ENCODE measurements at places on chromosomes 4 and X.

GRCh38 chr4:1022739-1023066, 11.3 kb downstream of the FGFRL1 start:
- no peak for DNase-seq

- no peak for DNase-seq
Observed at GRCh38 chr4:5822619-5823018, 70.3 kb downstream of the CRMP1 start.

- DNase-seq, result no peak
Observed at GRCh38 chrX:20445109-20445508, 178.4 kb upstream of the RPS6KA3 start.

GRCh38 chr4:101806914-101807313, 16.4 kb downstream of the BANK1 start:
- no peak for DNase-seq

DNA sequence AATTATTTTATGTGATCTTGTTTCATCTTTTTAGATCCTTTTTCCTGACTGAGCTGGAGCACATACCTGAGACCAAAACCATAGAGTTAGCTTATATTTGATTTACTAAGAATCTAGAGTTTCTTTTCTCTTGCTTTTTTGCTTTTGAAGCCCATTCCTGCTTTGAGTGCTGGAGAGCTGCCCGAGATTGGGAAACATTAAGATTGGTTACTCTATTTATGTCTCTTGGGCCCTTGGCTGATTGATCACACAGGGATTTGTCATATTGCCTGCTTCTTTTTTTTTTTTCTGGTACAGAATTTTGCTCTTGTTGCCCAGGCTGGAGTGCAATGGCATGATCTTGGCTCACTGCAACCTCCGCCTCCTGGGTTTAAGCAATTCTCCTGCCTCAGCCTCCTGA, 73.9 kb downstream of the REPS2 start:
- no peak for DNase-seq

GRCh38 chr4:175330236-175330635, 412.1 kb downstream of the ADAM29 start:
- no peak for DNase-seq

DNA sequence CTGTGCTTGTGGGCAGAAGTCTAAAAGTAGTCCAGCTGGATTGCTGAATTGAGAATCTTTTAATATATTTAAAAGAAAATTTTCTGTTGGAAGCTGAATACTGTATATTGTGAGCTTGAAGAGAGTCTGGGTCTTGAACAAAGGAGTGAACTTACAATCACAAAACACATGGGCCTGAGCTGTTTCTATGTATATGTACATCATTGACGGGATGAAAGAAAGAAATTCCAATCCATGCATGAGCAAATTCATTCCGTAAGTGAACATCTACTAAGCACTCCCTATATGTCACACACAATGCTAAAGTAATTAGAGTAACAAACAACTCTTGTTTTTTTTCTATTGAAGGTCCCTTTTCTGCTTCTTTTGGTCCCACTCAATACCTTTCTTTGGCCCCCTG, 331.0 kb downstream of the HS3ST1 start:
- no peak for DNase-seq

DNA sequence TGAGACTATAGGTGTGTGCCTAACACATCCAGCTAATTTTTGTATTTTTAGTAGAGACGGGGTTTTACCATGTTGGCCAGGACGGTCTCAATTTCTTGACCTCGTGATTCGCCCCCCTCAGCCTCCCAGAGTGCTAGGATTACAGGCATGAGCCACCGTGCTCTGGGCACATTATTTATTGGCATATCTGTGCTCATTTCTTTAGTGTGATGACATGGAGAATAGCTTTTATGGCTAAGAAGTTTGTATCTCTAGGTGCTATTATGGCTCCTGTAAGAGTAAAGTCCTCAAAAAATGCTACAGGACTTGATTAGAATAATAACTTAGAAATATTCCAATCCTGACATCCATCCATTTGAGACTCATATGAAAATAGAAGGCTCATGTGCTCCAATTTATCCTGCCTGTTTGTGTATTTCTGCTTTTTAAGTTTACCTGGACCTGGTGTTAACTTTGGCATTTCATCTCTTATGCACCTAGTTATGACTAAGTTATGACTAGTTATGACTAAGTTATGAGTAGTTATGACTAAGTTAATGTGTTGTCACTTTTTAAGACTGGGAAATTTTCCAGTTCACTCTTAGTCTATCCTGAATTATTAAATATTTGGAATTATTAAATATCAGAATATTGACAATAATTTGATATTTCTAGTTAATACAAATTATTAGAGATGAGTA, 36.4 kb upstream of the UNC5C start:
- no peak for DNase-seq

DNA sequence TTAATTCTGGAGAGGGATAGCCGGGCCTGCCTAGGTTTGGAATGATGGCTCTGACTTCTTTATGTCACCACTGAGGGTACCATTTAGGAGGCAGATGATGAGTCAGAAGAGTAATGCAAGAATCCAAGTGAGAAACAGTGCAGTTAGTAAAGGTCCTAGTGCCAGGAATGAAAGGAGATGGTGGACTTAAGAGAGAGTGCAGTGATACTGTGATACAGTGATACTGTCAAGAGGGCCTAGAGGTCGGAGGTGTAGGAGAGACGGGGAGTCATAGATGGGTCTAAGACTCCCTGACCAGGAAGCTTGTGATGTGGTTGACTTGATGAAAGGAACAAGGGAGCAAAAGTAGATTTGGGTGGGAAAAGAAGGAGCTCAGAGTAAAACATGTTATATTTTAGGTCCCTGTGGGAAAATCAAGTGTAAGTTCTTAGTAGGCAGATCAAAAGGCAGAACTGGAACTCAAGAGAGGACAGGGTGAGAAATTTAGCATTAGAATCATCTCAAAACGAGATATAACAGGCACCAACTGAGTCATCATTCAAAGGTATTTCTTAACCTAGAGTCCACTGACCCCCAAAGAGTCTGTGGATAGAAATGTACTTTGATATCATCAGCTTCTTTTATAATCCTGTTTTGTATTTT, 85.0 kb downstream of the NFKB1 start:
- no peak for DNase-seq

DNA sequence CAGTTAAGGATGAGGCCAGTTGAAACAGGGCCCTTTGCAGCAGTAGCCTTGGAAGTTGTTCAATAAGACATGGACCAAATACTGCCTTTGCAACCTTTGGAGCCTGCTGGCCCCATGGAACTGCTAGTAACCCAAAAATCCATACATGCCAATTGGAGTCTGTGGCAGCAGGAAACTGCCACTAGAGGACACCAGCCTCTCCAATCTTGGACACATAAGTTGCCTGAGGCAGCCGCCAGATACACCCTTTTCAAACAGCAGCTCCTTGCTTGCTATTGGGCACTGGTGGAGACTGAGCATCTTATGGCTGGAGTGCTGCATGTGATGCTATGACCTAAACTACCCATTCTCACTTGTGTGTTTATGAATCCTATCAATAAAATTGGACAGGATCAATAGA, 14.8 kb upstream of the LAP3 start:
- DNase-seq, result no peak

DNA sequence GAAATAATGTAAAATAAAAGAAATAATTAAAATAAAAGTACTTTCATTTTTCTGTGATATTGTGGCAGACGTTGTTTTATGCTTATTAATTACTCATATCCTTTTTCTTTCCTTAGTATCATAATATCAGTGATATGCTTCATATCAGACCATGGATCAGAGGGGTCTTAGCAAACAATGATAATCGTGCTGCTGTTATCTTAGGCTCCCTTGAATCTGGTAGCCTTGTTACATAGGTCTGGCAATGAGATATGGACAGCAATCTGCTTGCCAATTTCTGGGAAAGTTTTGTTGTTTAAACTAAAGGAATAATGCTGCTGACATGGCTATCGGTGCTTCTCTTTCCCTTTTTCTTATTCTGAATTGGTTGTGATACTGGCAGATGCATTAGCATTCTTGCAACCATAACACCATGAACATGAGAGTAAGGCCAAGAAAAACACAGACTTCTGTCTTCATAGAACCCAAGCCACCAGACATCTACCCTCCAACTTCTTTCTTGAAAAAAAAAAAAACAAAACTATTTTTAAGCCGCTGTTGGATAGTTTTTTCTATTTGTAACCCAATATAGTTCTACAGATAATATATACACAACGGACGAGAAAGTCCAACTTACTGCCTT, 16.4 kb downstream of the EPHA5 start:
- no peak for DNase-seq

DNA sequence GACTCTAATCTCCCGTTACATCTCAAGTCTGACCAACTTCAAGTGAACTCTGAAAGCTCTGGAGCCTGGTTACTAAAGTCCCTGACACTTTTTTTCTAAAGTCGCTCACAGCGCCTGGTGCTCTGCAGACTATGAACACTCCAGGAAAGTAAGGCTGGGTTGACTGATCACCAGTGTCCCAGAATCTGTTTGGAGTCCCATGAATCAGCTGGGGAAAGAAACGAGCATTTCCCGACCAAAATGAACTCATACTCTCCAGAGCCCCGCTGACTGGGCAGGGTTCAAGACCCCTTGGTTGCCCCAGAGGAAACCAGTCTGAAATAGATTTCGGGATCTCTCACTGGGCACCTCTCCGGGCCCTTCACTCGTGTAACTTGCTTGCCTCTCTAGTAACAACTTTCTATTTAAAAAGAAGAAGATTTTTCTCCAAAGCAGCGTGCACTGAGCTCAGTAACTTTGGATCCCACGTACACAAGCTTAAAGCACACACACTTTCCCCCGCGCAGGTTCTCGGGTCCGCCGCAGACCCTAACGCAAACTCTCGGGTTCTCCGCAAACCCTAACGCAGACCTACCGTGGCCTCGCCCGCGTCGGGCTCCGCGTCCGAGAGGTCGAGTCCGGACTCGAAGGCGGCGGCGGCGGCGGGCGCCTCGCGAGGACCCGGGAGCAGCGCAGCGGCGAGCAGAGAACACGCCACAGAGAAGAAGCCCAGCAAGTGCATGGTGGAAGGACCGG, 964 bp downstream of the VEGFC start:
- no peak for DNase-seq

DNA sequence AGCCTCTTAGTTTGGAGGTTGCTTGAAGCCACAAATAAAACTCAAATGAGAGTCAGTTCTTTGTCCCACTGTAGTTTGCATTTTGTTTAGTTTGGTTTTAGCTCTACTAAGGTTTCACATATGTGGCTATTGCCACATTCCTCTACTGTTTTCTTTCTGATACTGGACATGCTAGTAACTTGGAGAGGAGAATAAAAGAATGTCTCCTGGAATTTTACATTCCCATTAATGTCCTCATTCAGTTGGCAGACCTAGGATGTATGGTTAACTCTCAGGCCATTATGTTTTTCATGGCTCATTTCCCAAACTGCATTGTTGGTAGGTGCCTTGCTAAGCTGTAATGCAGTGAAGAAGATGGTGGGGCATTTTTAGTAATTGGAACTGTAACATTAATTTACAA, 29.9 kb downstream of the UPRT start:
- no peak for DNase-seq

All from SHP77 (cell line).